ENCODE measurements at places on chromosomes 5 and 9.

GRCh38 chr9:135522931-135523330, 1.7 kb downstream of the LCN1 start:
- DNase-seq: no peak

- no peak for DNase-seq
Measured at GRCh38 chr9:75063556-75064305, 24.2 kb downstream of the NMRK1 start.

DNA sequence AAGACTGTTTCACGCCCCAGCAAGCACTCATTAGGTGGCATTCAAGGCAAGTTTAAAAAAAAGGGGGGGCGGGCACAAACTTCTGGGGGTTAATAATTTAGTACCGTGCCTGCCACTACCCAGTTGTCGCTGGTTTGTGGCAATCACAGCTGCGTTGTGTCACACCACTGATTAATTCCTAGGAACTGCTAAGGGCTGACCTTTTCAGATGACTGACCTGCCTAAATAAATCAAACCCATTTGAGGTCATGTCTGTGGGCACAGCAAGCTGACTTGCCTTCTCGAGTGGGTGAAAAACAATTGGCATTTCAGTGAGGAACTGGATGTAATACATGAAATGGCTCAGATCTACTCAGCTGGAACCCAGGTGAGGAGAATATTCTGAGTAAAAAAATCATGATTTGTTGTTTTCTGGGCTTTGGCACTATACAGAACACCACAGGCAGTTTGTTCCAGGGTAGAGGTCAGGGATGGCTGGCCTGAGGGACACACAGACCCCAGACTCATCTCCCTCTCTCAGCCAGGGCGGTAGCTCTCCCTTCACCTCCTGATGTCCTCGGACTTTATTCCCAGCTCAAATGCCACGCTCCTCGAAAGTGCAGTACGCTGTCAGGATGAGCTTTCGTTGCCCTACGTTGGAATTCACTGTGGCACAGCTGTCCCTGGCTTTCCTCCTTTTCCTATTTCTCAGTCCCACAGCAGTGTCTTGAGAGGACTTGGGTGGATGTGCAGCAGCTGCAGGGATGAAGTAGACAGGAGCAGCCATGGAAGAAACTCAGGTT, 15.5 kb upstream of the MGAT1 start:
- DNase-seq: no peak

DNA sequence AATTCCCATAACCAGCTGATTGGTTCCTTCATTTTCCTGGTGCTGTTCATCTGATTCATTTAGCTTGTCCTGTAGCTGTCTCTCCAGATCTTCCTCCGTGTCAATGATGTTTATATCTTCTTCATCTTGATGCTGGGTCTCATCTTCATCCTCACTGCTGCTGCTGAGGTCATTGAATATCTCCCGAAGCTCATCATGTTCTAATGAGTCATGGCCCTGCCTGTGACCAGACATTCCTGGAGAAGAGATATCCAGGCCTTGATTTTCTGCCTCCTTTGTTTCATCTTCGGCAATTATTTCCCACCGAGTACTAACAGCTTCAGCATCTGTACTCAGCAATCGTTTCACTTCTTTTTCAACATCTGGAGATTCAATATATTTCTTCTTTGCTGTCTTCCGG, 1.4 kb downstream of the TAF7 start:
- DNase-seq: no peak

GRCh38 chr9:110065532-110065931, 142.4 kb downstream of the C9orf152 start:
- no peak for DNase-seq

- DNase-seq: no peak
Measured at GRCh38 chr9:36923025-36923625, 110.9 kb downstream of the PAX5 start.

DNA sequence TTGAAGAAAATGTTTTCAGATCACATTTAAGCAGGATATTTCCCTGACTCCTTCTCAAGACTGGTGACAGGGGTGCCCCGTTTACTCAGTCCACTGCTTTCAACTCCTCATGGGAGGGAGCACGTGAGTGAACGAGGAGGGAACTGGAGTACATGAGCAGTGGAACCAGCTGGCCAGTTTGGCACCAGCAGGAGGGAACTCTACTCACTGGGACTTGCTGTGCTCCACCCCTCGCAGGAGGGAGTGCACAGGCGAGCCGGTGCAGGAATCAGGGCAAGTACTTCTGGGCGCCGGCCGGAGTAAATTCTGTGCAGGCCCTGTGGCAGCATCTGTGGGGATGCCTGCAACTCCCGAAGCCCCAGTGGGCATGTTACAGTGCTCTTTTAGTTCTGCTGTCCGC, 1941.1 kb upstream of the C9orf72 start:
- no peak for DNase-seq
